ENCODE measurements at places on chromosomes 12 and 14.
A peak's percentile ranks its signal among the peaks of the same experiment; 100 is the strongest.

GRCh38 chr14:58744801-58745394 lies 107.1 kb downstream of the DACT1 start:
- DNase-seq: no peak

DNA sequence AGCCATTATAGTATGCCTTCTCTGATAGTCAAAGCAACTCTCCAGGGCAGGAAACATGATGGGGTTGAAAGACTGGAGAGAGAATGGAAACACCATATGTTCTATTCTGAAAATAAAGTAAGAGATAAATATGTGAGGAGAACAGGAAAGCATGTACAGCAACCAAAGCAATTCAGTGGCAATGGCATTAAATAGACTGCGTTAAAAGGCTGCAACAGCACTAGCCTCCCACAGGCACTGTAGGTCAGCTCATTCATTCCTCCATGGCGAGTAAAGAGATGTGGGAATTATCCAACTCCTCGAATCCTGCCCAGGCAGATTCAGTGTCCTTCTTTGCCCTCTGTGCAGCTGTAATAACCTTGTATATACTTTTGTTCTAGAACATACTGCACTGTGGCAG lies 43.8 kb downstream of the ANO6 start:
- no peak for DNase-seq

GRCh38 chr14:26444822-26445221 lies 153.0 kb downstream of the NOVA1 start:
- DNase-seq: peak; percentile 59

GRCh38 chr14:66254038-66254437 lies 232.1 kb upstream of the CCDC196 start:
- DNase-seq: no peak

- DNase-seq: peak; percentile 93
Observed at GRCh38 chr14:50667996-50668825, at the start of gene SAV1. TSS of gene SAV1 (minus strand) at chr14:50668306. CDS start at chr14:50667967, 339 bp downstream.

GRCh38 chr12:19775241-19775640 lies 335.9 kb downstream of the AEBP2 start:
- DNase-seq: peak; percentile 49

DNA sequence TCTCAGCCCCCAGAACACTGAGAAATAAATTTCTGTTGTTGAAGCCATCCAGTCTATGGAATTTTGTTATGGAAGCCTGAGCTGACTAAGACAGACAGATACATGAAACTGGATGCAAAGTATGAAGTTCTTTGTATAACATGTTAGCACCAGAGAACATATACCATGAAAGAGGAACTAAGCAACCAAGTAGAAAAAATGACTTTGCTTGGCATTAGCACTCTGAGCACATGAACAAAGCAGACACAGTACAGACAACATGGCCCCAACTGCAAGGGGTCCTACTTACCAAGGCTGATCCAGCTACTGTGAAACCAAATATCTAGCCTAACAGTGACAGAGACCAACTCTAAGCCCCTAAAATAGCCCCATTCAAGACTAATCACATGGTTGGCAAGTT lies 13.8 kb downstream of the EXOC5 start:
- DNase-seq: no peak

GRCh38 chr12:56775638-56776037 lies 12.5 kb downstream of the HSD17B6 start:
- DNase-seq: no peak

DNA sequence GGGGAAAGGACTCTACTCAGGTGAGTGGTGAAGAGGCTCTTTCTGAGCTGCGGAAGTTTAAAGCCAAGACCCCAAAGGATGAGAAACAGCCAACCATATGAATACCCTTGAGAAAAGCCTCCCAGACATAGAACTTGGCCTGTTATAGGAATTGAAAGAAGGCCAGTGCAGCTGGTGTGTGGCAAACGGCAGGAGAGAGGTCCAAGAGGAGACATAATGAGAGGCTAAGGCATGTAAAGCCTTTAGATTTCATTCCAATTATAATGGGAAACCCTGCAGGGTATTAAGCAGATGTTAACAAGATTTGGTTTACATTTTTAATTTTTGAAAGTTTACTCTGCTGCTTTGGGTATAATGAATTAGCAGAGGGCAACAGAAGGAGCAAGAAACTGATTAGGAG lies 552.1 kb upstream of the FBXO33 start:
- DNase-seq: no peak

DNA sequence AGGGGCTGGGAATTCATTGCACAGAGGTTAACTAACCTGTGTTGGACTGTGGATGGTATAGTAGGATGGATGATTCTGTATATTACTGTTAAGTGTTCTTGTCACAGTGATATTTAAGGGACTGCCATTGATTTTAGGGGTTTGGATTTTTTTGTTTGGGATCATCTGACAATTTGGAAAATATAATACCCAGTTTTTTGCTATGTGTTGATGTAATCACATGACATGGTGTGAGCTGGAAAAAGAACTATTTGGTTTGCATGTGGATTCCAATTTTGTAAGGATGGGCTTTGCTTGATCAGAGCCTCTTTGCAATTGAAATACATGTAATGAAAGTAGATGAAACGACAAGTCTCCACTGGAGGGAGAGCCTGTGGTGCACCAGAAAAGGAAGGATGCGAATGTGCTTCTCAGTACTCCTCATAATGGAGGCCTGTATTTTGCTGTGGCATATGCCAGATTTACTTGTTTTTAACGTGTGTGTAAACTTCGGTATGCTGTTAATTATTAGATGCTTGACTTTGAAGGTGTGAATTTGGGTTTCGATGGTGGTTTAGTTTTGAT lies 2.7 kb downstream of the DYRK2 start:
- DNase-seq: no peak

- no peak for DNase-seq
Observed at GRCh38 chr12:56103066-56103711, 1.2 kb upstream of the PA2G4 start.

DNA sequence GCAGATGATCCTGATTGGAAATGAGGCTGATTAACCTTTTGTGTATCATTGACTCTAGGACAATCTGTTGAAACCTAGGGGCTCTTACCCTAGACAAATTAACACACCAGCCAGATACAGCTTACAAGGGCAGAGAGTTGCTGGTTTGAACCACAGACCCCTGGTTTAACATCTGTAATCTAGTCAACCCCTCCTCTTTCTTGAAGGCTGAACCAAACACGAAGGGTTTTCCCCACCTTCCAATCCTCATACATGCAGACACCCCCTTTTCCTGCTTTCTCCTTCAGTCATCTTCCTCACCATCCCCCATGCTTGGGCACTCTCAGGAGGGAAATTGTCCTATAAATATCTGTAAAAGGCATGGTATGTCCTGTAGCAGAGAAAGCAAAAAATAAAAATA lies 126.0 kb upstream of the HIF1A start:
- DNase-seq: no peak

DNA sequence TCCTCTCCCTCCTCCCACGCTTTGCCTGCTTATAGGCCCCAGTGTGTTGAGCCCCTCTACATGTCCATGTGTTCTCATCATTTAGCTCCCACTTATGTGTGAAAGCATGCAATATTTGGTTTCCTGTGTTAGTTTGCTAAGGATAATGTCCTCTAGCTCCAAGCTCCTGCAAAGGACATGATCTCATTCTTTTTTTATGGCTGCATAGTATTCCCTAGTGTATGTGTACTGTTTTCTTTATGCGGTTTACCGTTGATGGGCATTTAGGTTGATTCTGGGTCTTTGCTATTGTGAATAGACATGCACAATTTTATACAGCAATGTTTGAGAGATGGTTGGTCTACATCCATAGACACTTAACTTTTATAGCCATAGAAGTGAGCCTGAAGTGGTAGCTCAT lies 5.1 kb downstream of the RESF1 start:
- peak; percentile 5 for DNase-seq

Measured in endodermal cell (in vitro differentiated cells).